Activated CD8-positive, alpha-beta T cell treated with anti-CD3 and anti-CD28 coated beads for 36 hours (primary cell): ENCODE measurements at places on chromosomes 3 and 15. TPM values are rescaled to one million over a fixed set of nuclear protein-coding genes. Genes with fewer than 3 reads are reported as not detected.
A peak's percentile ranks its signal among the peaks of the same experiment; 100 is the strongest.

The SLC9C1 gene
- total RNA-seq = not detected

DNA sequence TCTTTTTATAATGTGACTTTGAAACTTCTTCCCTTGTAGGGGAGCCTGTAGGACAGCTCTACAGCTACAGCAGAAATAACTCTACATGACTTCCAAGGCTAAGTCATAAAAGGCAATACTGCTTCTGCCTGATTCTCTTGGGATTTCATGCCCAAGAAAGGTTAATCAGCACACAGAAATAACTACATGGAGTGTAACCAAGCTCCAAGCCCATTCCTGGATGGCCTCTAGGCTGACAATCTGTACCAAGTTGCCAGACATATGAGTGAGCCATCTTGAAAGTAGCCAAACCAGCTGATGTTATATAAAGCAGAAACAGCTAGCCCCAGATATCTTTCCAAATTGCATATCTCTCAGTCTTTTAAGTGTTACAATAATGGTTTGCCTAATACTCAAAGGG, 75.8 kb upstream of the OSTN start:
- no peak for DNase-seq

The PODXL2 gene
- total RNA-seq = 1.1 TPM

- peak; percentile 46 for DNase-seq
Observed at GRCh38 chr15:91853948-91854638, 585 bp downstream of the SLCO3A1 start.

GRCh38 chr3:69568458-69568857, 170.8 kb upstream of the MITF start:
- no peak for DNase-seq

The ACTC1 gene
- not detected for total RNA-seq

- no peak for DNase-seq
Observed at GRCh38 chr3:11733914-11734313, 90.2 kb upstream of the VGLL4 start.

GRCh38 chr15:42707068-42707467, 29.9 kb downstream of the CDAN1 start:
- no peak for DNase-seq

- no peak for DNase-seq
Observed at GRCh38 chr15:30062881-30063280, 19.9 kb upstream of the GOLGA8J start.

- peak; percentile 76 for DNase-seq
Observed at GRCh38 chr3:58052373-58053273, 44.4 kb downstream of the FLNB start.
